Cerebellar cortex (tissue), 1 donor: ENCODE measurements at places on chromosomes 4 and X.

GRCh38 chrX:18639280-18639679 lies 32.6 kb downstream of the RS1 start:
- DNase-seq: no peak

DNA sequence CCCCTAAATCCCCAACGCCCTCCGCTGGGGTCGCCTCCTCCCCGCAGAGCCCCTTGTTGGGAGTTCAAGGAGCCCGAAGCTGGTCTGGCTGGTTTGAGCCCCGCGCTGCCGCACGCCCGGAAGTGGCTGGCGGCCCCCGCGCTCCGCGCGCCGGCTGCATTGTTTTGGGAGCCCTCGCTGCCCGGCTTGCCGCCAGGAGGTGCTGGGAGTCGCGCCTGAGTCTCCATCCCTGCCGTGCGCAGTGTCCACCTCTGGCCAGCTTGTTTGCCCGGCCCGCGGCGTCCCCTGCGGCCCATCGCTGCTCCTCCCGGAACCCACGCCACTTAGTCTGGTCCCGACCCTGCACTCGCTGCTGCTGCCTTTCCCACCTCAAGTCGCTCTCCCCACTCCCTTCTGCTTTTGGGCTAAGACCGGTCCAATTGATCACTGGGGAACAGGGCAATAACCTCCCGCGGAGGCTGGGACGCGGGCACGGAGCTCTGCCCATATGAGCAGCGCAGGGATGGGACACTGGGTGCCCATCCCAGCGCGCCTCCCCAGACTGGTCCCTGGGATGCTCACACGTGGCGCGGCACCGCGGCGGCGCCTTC lies 2.2 kb upstream of the SFRP2 start:
- DNase-seq: no peak

GRCh38 chrX:22922961-22923360 lies 76.8 kb upstream of the DDX53 start:
- DNase-seq: no peak

DNA sequence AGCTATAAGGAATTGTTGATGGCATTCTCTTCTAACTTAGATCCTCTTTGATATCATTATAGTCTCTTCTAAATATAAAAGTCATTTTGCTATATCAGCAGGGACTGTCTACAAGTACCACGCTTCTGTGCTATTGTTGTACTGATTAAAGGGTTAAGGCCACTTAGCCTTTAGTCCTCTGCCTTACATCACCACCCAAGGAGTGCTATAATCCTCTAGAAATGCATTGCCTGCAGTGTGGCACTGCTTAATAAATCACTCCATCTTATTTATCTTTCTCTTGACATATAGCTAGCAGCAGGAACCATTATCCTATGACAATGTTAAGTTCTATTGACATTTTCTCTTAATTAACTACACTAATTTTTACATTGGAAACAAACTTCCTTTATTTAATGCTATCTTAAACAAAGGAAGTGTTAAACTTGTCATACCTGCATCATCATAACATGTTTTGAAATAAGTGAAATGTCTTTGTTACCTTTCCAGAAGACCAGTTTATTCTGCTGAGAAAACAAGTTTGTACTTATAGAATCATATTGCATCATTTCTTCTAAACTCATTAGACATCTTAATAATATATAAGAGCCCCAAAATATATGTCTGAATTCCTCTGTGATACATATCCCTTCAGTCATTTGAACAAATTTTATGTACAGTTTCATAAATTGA lies 360.9 kb upstream of the ATOH1 start:
- no peak for DNase-seq

- peak; percentile 75 for DNase-seq
Measured at GRCh38 chrX:148722966-148723365, 222.5 kb downstream of the AFF2 start.

GRCh38 chr4:336099-336892 lies 1.3 kb upstream of the ZNF141 start:
- no peak for DNase-seq

DNA sequence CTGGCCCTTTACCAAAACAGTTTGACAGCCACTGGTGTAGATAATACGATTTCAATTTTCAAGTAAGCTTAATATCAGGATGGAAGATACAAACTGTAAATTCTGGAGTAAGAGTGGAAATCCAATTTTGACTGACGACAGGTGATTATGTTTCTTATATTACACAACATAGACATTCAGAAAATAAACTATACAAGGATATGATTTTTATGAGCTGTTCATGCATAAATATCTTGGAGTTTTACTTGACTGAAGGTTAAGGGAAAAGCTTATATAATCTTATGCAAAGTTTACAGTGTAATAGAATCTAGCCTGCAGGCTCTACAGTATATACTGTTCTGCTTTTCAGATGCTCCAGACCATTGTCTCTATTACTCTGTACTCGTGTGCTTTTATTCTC lies 1672.3 kb downstream of the ARAP2 start:
- no peak for DNase-seq

DNA sequence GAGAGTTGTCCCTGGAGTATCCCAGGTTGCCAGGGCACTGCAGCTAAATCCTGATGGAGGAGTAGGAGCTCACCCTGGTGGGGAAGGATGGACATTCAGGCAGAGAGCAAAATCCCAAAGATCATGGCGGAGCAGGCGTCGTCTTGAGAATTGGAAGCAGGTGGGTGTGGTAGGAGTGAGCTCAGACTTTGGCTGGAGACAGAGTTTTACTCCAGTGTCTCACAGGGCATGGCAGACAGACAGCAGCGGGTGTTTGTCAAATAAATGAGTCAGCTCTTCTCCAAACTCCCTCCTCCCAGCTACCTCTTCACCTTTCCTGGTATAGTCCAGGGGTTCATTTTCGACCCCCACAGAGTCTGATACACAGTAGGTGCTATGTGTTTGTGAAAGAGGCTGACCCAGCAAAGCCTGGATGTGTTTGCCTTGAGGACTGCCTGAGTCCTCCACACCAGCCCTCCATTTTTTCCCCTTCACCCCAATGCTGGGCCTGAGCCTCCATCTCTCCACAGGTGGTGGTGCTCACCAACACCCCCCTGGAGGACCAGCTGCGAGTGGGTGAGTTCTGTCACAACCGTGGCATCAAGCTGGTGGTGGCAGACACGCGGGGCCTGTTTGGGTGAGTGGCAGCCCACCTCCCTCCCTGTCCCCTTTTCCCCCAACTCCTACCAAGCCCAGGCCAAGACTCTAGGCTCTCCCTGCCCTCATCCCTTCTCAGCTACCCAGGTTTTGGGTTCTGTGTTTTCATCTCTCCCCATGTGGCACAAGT lies 6.9 kb downstream of the UBA1 start:
- no peak for DNase-seq

GRCh38 chrX:7133050-7133440 lies 14.5 kb upstream of the STS start:
- no peak for DNase-seq

GRCh38 chrX:155071694-155072280 lies 479 bp downstream of the BRCC3 start:
- DNase-seq: no peak

DNA sequence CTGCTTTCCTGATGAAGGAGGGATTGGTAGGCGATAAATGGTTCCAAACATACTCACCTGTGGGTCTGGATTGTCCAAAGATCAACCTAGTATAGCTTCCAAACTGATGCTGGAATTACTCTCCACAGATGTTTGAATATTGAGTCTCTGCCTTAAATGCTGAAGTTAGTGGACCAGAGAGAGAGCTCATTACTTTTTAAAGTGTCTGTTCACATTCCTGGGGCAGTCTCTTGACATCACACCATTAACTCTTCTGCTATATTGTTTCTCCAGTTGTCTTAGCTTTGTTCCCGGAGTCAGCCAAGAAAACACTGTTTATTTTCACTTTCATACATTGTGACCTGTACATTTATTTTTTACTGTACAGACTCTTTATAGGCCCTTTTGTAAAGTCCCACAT lies 35.4 kb downstream of the ARHGEF38 start:
- DNase-seq: no peak

GRCh38 chr4:92265021-92265420 lies 38.7 kb upstream of the GRID2 start:
- DNase-seq: no peak

- DNase-seq: no peak
Measured at GRCh38 chr4:111923786-111924185, 221.5 kb upstream of the FAM241A start.

- no peak for DNase-seq
Measured at GRCh38 chr4:157776930-157777528, 395.8 kb downstream of the GASK1B start.

DNA sequence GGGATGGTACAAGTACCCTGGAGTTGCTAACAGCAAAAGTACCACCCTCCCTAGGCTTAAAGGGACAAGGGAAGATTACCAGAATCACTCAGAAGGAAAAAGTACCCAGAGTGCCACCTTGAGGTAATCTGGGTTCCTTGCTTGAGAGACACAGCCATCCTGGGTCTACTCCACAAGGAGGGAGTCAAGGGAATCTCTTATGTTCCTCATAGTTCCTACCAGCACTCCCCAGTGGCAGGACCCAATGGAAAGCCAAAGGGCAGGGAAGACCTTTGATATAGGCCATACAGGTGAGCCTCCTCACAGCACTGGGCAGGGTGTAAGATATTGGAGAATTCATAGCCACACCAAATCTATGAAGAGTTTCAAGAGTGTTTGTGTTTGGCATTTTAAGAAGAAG lies 5.7 kb downstream of the IL2 start:
- DNase-seq: peak; percentile 29

DNA sequence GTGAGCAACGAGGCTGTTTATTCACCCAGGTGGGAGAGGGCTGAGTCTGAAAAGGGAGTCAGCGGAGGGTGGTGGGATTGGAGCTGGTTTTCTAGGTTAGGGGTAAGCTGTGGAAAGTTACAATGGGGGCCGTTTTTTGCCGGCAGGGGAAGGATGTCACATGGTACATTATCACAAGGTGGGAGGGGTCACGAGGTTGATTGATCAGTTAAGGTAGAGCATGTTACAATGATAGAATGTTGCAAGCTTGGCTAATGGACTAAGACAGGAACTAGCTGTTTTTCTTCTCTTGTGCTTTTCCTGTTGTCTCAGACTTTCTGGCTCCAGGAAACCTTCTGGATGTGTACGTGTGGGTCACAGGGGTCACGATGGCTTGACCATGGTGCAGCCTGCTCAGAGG lies 536.3 kb upstream of the HTR2C start:
- no peak for DNase-seq

- DNase-seq: no peak
Measured at GRCh38 chr4:125765941-125766340, 451.2 kb downstream of the FAT4 start.

DNA sequence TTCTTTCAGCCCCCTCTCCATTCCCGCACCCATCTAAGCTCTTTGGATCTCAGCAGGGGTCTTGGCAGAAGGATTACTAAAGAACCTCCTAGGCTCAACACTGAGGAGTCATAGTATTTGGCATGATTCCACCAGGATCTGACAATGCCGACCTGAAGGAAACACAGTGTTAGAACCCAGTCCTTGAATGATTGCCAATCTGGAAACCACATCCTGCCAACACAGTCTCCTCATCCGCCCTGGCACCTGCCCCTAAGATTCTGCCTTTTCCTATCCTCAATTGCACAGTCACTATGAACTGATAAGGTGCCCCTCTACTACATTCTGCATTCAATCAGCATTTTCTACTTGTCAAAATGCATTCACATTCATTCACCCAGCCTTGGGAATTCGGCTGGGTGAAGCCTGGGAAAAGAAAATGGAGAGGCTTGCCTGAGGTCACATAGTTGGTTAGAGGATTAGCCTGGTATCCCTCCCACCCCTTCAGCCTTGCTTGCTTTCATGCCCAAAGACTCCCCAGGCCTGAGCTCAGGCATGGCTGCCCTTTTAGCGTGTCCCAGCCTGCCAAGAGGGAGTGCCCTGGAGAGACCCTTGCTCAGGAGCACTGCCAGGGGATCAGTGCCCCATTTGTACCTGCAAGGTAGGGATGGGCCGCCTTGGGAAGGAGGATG lies 2.2 kb upstream of the CLDN2 start:
- DNase-seq: no peak

- DNase-seq: peak; percentile 19
Measured at GRCh38 chr4:8192748-8193738, 6.0 kb upstream of the SH3TC1 start.
